Activated CD4-positive, alpha-beta T cell treated with anti-CD3 and anti-CD28 coated beads, Interleukin-2, amount 10 ng/mL, durations not matched to agents 7 days and 5 days (primary cell): ENCODE measurements at places on chromosomes 5 and 9. TPM values are rescaled to one million over a fixed set of nuclear protein-coding genes. Genes with fewer than 3 reads are reported as not detected.

Gene IL13
- 2.5 TPM for total RNA-seq

DNA sequence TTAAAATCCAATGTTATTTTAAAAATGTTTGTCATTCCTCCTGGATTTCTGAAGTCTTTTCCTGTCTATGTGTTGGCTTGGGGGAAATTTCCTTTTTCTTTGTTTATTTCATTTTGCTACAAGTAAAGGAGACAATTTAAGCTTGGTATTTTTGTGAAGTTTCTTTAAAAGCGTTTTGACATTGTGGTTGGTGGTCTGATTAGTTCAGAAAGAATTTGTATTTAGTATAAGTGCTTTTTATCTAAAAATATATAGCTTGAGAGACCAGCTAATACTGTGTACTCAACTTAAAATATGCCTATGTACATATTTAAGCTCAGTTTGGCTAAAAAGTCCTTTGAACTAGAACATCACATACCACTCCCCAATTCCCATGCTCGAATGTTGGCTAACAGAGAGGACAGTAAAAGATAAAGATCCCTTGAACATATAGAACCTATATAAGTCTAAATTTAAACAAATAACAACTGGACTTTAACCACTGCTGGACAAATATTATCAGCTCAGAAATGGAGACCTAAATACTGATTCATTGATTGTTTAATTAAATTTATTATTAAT, 237.6 kb downstream of the TLE4 start:
- no peak for DNase-seq

Gene CBY3
- total RNA-seq: 0.35 TPM

- no peak for DNase-seq
These were observed 483.7 kb downstream of the ENC1 start for GRCh38 chr5:74156728-74157383.

Gene GFI1B
- not detected for total RNA-seq

- DNase-seq: no peak
These were observed 94.9 kb upstream of the GRHPR start for GRCh38 chr9:37327553-37327952.

Gene BARX1
- total RNA-seq: not detected

Gene MUSK
- total RNA-seq: not detected

Gene LOX
- 0.10 TPM for total RNA-seq

GRCh38 chr9:108259917-108260675, 595.7 kb downstream of the ACTL7B start:
- DNase-seq: no peak

Gene CDH6
- total RNA-seq: not detected

DNA sequence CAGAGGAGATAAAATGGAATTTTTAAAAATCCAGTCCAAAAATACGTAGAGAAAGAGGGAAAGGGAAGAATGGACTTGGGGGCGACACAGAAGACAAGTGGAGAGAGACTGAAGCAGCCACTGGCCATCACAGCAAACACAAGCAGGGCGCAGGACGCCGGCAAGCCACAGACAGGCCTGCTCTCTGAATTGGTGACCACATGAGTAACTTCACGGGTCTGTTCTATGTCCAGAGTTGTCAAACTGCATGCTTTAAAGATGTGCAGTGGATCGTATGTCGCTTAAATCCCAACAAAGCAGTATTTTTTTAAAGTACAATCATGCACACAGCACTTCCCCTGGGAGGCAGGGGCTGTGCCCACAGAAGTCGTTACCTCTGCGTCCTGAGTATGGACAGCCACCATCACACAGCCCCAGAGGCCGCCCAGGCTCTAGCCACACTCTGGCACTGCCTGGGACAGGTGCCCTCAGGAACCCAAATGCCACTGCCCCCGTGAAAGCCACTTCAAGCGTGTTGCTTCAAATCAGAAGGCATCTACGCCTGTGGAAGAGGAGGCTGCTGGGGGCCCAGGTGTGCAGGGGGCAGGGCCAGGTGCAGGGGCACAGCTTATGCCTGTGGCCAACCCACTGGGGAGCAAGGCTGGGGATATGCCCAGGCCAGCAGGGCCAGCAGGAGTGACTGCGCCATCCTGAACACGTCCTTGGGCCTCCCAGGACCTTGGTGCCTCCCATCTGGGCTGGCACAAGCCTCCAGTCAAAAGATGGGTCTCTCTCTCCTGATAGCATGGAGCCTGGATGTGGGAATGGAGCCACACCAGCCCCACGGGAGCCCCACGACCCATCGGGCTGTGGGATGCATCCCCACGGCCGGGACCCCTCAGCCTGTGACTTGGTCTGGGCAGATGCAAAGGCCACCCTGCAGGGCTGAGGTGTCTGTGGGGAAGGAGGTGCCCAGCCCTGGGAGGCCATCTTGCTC, 5.9 kb upstream of the LRRC14B start:
- DNase-seq: no peak

Gene JAK2
- 53.4 TPM for total RNA-seq

Gene DMRT2
- not detected for total RNA-seq

- DNase-seq: no peak
These were observed 188.6 kb upstream of the ISL1 start for GRCh38 chr5:51194671-51195070.

Gene ZNF366
- total RNA-seq: not detected

DNA sequence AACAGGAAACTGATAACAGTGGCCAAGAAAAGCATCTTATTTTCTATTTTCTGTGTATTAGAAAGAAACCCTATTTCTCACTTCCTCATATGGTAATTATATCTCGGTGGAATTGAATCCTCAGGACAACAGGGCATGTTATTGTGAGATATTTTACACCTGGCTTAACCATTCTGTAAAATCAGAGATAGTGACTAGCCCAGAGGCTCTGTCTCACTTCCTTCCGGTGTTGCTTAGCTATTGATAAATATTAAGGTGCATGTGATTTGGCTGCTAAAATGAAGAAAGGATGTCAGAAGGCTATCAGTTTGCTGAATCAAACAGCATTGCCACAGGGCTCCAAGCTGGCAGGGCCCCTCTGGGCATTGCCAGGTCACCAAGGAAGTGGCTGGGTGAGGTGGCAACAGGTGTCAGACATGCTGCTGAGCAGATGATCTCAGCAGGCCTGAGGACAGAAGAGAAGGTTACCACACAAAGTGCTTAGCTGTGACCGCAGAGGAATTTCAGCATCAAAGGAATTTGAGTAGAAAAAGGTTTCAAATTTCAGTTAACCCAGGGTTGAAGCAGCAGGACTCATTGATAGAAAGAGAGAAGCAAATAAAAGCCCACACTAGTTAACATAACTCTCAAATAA, 330.7 kb downstream of the PDE4D start:
- DNase-seq: no peak

Gene CCDC183
- total RNA-seq: 0.97 TPM

Gene GPX8
- not detected for total RNA-seq

DNA sequence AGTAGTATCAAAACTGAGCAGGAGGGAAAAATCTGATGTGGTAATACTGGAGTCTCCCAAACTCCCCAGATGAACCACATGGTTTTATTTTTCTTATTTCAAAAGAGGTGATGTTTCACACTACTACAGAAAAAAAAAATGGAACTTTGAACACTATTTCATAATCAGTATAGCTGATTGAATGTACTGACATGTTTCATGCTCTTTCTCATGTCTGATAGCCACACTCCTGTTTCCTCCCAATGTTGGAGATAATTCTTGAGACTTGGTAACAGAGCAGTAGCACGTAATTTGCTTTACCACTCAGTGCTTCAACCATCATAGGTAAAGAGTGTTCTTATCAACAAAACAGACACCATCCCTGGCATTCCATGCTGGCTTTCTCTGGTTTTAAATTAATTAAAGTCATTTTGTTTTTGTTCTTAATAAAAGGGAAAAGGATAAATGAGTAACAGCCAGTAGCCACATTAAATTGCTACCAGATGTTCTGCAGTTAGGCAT, 85.2 kb downstream of the MUSK start:
- DNase-seq: no peak

Gene ST8SIA4
- 35.5 TPM for total RNA-seq
